Cortex of kidney (tissue), 1 donor: ENCODE measurements at places on chromosomes 4 and X.

- no peak for DNase-seq
Measured at GRCh38 chr4:143721317-143721716, 20.8 kb upstream of the FREM3 start.

DNA sequence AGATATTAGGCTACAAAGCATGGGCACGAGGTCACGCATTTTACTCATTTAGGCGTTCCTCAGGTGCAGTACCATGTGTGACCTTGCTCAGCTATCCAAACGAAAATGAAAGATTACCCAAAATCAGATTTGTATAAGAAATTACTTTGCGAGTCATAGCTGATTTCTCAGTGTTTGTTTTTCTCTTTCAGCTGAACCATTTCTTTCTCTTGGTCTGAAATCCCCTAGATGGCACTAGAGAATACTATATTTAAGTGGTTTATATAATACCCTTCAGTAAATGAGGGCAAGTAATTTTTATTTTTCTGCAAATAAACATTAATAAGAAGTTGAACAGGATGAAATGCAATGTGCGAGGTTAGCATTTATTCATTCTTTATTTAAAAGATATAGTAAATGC lies 496.6 kb downstream of the STIM2 start:
- no peak for DNase-seq

- DNase-seq = no peak
Measured at GRCh38 chrX:11724122-11725017, 33.7 kb upstream of the MSL3 start.

DNA sequence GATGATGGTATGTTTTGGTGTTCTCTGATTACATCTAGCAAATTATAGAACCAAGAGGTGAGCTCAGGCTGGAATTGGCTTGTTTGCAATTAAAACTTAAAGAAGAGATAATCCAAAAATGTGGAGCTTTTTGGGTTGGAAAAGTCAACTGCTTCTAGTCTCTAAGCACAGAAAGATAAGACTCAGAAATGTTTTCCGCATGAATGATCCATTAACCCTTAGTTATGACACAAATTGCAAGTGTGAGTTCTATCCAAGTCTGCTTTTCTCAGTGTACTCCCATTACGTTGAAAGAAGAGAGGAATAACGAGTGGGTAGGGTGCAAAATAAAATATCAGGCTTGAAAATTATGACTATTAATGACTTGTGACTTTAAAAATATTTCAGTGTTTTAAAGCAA lies 38.5 kb downstream of the HPGD start:
- no peak for DNase-seq

DNA sequence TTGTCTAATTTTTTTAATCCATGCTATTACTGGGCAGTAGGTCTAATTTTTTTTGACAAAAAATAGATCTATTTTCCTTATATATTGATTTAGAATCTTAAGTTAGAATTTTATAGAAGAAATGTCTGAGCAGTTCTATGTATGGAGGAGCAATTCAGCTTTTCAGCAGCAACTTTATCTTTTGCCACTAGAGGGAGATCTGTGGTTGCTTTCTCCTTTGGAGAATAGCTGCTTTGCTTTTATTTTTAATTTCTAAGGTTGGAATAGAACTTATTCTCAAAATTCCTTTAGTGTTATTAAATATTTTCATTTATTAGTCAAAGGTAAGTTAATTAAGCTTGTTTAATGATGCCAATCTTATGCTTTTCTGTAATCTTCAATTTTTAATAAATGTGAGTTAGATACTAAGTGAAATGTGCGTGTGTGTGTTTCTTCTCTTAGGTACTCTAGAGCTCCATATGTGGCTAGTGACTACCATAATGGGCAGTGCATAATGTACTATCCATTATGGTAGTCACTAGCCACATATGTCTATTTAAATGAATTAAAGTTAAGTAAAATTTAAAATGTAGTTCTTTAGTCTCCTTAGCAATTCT lies 29.3 kb downstream of the FAM199X start:
- DNase-seq = no peak

GRCh38 chrX:153521034-153521433 lies 3.6 kb downstream of the ATP2B3 start:
- no peak for DNase-seq

- no peak for DNase-seq
Measured at GRCh38 chr4:24978291-24979075, 52.3 kb downstream of the LGI2 start.
